ENCODE measurements at places on chromosomes 1 and 21. TPM values are rescaled to one million over a fixed set of nuclear protein-coding genes. Genes with fewer than 3 reads are reported as not detected.

GRCh38 chr1:37410815-37411214 lies 63.6 kb upstream of the ZC3H12A start:
- H3K4me3 ChIP-seq, result no peak overlapping the region
- H3K4me1 ChIP-seq, result no peaks in the 10 kb centered on the region
- no peaks in the 10 kb centered on the region for H3K27me3 ChIP-seq
- H3K27ac ChIP-seq, result no peak overlapping the region
- no peak for DNase-seq

GRCh38 chr1:163585796-163586195 lies 264.0 kb downstream of the NUF2 start:
- H3K27ac ChIP-seq, result no peak overlapping the region
- DNase-seq, result no peak
- H3K4me3 ChIP-seq, result no peak overlapping the region
- no peaks in the 10 kb centered on the region for H3K4me1 ChIP-seq
- H3K27me3 ChIP-seq, result no peaks in the 10 kb centered on the region
- H3K36me3 ChIP-seq, result no peaks in the 10 kb centered on the region

DNA sequence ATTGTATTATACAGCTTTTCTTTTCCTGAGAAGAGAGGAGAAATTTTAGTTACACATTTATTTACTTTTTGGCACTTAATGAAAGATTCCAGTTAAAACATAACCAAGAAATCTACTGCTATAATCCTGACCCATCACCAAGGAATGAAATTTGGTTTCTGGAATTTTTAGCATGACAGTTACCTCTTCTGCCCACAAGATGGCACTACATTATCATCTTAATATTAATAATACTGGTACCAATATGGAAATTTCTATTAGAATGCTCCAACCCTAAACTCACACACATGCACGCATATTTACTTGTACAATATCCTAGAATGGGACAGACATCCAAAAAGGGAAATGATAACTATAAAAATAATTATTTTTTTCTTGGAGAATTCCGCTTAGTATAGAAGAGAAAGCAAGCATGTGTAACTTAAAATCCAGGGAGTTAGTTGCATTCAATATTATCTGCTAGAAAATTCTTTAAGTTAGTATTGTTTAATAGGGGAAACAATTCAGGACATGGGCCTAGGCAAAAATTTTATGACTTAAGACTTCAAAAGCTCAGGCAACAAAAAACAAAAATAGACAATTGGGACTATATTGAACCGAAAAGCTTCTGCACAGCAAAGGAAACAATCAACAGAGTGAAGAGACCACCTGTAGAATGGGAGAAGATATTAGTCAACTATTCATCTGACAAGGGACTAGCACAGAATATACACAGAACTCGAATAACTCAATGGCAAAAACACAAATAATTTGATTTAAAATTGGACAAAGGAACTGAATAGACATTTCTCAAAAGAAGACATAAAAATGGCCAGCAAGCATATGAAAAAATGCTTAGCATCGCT lies 37.4 kb downstream of the MAP3K21 start:
- H3K4me3 ChIP-seq, result no peak overlapping the region
- no peaks in the 10 kb centered on the region for H3K27me3 ChIP-seq
- no peak overlapping the region for H3K27ac ChIP-seq
- no peak for DNase-seq

DNA sequence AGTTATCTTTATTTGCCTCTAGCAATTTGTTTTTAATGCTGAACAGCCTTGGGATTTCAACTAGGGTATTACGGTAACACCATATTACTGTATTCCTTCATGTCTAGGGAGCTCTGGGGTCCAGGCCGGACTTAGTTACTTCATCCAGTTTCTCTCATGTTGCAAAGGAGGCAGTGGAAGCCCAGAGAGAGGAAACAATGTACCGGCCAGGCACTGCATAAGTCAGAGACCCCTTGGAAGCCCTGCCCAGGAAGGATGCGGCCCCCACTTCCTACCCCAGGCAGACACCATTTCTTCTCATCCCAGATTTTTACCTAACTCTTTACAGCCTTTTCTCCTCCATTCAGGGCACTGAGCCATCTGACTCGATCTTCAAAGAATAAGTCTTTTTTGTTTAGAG lies 32.5 kb downstream of the TRABD2B start:
- no peaks in the 10 kb centered on the region for H3K4me1 ChIP-seq
- H3K27me3 ChIP-seq, result no peaks in the 10 kb centered on the region
- no peak for DNase-seq
- H3K4me3 ChIP-seq, result no peak overlapping the region
- H3K36me3 ChIP-seq, result no peaks in the 10 kb centered on the region

DNA sequence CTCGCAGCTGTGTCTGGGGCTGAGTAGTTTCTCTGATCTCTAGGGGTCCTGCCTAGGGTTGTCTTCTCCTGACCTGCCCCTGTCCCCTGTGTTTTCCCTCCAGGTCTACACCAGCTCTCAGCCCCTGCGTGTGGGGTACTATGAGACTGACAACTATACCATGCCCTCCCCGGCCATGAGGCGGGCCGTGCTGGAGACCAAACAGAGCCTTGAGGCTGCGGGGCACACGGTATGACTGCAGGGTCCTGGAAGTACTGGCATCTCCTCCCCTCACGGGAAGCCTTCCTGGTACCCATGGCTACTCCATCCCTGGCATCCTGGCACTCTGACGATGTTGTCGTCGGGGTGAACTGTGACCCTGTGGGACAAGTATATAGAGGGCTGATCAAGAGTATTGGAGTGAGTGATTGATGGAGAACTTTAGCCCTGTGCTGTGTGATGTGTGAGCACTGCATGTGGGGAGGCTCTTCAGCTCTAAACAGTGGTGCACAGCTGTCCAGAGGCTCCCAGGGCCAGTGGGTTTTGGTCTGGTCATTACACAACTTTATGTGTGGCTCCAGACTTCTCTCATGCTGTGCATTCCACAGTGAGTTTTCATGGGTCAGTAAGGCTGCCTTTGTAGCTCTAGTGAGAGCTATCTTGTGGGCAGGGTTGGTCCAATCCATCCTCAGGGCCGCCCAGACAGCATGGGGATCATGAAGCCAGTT lies 14.4 kb downstream of the FAAH start:
- no peak for DNase-seq
- H3K27me3 ChIP-seq, result no peaks in the 10 kb centered on the region
- H3K4me3 ChIP-seq, result no peak overlapping the region
- no peaks in the 10 kb centered on the region for H3K36me3 ChIP-seq
- no peaks in the 10 kb centered on the region for H3K4me1 ChIP-seq
- H3K27ac ChIP-seq, result no peak overlapping the region

DNA sequence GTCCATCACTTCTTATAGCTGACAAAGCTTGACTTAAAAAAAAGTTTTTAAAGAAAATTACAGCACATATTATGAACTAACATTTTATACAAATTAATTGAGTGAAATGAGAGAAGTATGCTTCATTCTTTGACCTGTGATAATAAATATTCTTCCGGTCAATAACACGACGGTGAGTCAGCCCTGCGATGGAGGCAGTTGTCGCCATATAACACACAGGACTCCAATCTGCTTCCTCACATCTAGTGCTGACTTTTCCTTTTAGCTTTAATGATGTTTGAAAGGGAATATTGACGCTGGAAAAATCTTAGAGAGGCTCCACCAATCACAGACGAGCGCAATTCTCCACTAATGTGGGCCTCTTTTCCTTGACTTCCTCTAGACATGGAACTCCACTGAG lies 166.9 kb upstream of the C1orf21 start:
- no peak overlapping the region for H3K4me3 ChIP-seq
- H3K27me3 ChIP-seq, result no peaks in the 10 kb centered on the region
- H3K27ac ChIP-seq, result no peak overlapping the region
- H3K36me3 ChIP-seq, result no peaks in the 10 kb centered on the region
- H3K4me1 ChIP-seq, result no peaks in the 10 kb centered on the region

TRMT1L gene
- 23.6 TPM for total RNA-seq

S100A7A gene
- not detected for total RNA-seq

C8A gene
- total RNA-seq, result not detected
